ENCODE measurements at places on chromosomes 1 and 21.

DNA sequence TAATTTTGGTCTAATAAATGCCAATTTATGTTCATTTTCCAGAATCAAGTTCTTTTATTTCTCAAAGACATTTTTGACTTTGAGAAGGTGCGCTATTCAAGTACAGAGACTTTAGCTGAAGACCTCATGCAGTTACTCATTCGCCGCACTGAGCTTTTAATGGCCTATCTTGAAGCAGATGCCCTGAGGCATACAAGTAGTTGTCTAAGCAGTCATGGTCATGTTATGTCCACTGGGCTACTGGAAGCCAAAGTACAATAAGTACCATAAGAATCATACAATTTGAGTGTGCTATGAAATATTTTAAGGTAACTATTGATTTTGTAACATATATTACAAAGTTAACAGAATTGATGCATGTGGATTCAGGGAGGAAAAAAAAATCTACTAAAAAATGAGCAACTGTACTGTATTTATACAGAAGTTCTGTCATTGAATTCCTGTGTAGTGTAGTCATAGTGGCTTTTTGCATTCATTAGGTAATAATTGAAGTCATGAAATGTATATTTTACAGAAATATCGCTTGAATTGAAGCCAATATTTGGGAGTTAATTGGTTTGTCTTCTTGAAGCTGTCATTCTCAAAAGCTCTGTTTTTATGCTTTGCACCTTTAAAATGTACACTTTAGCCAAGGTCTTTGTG lies 13.5 kb upstream of the NEXN start:
- no peak for DNase-seq

DNA sequence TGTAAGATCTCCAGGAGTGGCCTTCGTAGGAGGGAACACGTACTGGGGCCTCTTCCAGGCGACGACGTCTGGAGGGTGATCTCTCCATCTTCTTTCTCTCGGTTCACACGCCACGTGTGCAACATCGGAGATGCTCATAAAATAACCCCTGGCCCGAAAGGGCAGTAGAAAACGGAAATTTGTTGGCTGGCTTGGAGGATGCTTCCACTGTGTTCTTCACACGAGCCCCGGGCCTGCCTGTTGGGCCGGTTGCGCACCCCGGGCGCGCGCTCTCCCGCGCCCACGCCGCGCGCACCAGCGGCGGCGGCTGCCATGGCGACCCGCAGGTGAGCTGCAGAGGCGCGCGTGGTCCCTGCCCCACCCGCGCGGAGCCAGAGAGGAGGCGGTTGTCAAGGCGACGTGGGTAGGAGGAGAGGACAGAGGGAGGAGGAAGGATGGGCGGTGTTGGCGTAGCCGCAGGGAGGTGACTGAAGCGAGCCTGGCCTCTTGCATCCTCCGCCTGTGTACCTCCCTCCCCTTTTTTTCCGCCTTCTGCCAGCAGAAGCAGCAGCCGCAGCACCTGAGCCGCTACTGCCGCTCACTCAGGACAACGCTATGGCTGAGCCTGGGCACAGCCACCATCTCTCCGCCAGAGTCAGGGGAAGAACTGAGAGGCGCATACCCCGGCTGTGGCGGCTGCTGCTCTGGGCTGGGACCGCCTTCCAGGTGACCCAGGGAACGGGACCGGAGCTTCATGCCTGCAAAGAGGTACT lies at the start of gene ELAPOR1:
ELAPOR1 (plus strand) TSS at position 526 of the 752 bp plus-strand sequence; CDS start at position 595, 69 bp downstream.
- peak; percentile 76 for DNase-seq

DNA sequence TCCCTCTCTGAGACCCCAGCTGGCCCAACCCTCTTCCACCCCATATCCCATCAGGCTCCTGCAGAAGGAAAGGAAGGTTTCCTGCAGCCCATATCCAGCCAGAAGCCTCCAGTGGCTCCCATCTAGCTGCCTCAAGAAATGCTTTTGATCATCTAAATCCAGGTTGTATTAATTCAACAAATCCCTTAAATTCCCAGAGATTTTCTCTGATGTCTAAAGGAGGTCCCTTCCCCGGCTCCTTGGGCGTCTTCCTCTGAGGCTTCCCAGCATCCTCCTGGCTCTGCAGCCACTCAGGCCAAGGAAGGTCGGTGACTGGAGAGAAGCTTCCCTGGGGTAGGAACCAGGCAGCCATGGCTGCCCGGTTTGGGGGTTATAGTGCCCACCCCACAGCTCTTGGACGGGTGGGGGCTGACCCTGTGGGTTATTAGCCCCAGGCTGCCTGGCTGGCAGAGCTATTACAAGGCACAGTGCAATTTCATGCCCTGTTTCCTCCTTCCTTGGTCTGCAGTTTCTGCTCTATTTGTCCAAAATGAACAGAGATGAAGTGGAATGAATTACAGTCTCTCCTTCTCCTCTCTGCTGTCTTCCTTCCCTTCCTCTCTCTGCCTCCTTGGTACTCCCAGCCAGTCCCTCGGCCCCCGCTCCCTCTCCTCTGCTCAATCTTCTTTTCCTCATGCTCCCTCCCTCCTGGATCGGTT lies 34.8 kb upstream of the DISP3 start:
- DNase-seq, result no peak

GRCh38 chr1:196181594-196181878 lies 426.7 kb downstream of the KCNT2 start:
- DNase-seq, result no peak

GRCh38 chr1:227895828-227896685 lies 51.7 kb downstream of the WNT9A start:
- DNase-seq, result no peak

DNA sequence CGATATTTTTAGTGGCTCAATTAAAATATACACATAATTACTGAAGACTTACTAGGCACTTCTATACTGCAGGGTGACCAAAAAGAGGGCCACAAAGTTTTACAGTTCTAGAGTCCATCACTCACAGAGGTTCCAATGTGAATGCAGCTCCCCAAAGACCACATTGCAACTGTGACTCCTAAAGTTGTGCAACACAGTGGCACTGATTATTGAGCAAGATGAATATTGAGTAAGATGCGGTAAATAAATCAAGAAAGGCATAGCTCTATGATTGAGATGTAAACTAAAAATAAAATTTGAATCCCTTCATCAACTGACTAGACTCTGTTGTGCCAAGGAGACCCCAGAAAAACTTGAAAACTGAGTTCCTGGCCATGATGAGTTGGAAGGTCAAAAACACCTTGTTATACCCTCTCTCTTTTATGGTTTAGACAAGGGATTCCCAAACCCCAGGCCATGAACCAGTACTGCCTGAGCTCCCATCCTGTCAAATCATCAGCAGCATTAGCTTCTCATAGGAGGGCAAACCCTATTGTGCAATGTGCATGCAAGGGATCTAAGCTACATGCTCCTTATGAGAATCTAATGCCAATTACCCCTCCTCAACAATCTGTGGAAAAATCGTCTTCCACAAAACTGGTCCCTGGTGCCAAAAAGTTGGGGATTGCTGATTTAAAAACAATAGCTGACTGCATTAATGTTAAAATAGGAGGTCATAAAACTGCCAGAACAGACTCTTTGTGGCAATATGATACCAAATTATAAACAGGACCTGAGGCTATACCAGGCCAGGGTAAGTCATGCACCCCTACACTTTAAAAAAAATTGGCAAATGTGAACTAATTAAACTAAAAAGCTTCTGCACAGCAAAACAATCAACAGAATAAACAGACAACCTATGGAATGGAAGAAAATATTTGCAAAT lies 94.3 kb downstream of the ADGRL4 start:
- no peak for DNase-seq

- DNase-seq, result no peak
Measured at GRCh38 chr1:68585351-68585750, 88.5 kb upstream of the DEPDC1 start.

DNA sequence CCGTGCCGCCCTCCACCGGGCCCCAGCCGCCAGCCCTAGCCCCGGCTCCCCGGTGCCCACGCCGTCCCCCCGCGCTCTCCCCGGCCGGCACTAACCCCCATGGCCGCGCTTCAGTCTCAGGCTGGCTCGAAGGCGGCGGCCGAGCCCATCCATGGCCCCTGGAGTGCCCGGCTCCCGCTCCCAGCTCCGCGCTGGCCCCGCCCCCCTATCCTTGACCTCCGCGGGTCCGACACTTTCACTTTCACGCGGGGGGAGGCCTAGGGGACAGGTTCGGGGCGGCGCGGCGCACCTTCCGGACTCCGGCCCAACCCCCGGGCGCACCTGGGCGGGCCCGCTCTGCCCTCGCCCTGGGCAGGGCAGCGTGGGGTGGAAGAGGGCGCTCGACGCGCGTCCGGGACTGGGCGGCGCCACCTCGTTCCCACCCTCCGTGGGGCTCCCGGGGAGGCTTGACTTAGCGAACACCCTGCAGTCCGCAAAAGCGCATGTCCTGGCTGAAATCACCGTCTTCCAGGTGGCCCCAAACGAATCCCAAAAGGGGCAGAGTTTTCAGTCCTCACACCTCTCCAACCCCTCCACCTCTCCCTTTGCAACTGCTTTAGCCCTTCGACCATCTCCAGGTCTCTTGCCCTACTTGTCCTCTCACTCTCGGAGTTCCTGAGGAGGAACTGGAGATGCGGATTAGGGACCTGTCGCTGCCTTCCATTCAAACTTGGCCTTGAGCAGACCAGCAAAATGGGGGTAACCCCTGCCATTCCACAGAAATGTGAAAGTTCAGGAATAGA lies 3.9 kb upstream of the DENND2D start:
- no peak for DNase-seq

GRCh38 chr1:183370399-183371058 lies 47.7 kb downstream of the NMNAT2 start:
- DNase-seq, result no peak

DNA sequence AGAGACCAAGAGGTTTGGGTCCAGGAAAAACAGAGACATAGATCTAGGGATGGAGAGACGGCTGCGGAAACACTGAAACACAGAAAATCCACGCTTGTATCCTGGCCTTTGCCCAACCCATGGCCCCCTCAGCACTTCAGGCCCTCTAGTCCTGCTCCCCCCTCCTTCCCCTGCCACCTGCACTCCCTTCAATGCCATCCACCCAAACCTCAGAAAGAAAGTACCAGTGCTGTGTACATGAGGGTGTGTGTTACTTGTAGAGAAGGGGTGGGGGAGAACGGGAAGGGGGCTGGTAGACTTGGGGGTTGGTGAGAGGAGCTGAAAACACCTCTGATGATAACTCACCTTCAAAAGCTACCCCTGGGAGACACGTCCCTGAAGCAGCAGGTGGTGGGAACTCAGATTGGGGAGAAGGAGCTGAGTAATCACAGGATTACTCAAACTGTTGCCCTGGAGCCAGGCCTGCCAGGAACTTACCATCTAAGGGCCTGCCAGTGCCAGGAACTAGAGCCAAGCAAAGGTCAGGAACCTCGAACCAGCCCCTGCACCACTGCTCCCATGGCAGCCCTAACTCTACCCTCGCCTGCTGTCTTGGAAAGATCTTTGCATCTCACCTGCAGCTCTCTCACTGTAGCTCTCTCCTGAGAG lies 11.5 kb downstream of the RORC start:
- DNase-seq, result no peak

DNA sequence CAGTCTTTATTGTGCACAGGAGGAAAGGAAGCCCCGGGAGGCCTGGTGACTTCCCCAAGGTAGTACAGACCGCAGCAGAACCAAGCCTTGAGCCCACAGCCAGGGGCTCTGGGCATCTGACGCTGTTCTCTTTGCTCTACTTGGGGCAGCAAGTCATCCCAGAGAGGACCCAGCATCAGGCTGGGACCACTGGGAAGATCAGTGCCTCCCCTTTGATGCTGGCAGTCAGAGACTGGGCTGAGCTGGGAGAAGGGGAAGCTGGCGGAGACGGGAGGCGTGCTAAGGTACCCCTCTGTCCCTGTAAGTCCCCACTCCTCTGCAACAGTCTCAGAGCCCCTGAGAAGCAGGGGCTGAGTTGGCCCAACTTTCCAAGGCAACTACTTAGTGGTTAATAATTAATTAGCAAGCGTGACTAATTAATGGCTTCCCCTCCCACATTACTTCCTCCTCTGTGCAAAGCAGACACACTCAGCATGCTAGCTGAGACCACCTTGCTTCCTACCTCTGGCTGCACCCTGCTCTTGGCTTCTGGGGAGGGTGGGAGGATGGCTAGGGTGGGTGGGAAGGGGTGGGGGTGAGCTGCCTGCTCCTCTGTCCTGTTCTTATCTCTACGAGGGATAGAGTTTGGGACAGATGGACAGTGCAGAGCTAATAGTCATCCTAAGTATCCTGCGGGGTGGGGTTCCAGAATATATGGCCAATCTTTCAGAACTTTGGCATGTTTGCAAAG lies 1.3 kb downstream of the INAVA start:
- DNase-seq, result no peak
